ENCODE measurements at places on chromosomes 5 and 9. TPM values are rescaled to one million over a fixed set of nuclear protein-coding genes. Genes with fewer than 3 reads are reported as not detected.

- no peaks in the 10 kb centered on the region for H3K4me1 ChIP-seq
- H3K4me3 ChIP-seq: no peak overlapping the region
Measured at GRCh38 chr9:134989206-134990065, 71.7 kb upstream of the FCN1 start.

DNA sequence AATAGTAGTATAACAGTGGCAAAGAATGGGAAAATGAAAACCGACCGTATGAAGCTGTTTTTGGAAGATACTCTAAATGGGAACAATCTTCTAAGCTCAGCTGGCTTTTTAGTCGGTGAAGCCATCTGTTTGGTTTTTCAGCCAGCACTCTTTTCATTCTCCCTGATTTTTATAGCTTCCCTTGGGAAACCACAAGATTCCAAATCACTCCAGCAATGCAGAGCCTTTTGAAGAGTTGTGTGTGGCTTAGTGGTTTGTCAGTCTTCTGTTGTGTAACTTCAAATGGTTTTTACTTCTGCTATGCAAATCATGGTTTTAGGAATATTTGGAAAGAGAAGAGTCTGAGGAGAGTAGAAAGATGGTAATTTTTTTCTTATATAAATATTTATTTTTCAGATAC, 180.7 kb downstream of the KDM4C start:
- H3K36me3 ChIP-seq: no peaks in the 10 kb centered on the region
- no peaks in the 10 kb centered on the region for H3K27me3 ChIP-seq
- peaks cover 18% of the 10 kb centered on the region for H3K4me1 ChIP-seq
- peak overlapping the region; percentile 20 for H3K27ac ChIP-seq
- H3K4me3 ChIP-seq: no peak overlapping the region
- DNase-seq: peak; percentile 74

- no peaks in the 10 kb centered on the region for H3K4me1 ChIP-seq
- no peak overlapping the region for H3K27ac ChIP-seq
- DNase-seq: no peak
- H3K36me3 ChIP-seq: no peaks in the 10 kb centered on the region
Measured at GRCh38 chr5:158351485-158352125, 492.7 kb upstream of the CLINT1 start.

The LECT2 gene
- not detected for total RNA-seq

- H3K4me3 ChIP-seq: no peak overlapping the region
- no peaks in the 10 kb centered on the region for H3K27me3 ChIP-seq
- H3K4me1 ChIP-seq: no peaks in the 10 kb centered on the region
- DNase-seq: no peak
- no peak overlapping the region for H3K27ac ChIP-seq
Measured at GRCh38 chr9:135821116-135821515, 86.2 kb downstream of the CAMSAP1 start.

DNA sequence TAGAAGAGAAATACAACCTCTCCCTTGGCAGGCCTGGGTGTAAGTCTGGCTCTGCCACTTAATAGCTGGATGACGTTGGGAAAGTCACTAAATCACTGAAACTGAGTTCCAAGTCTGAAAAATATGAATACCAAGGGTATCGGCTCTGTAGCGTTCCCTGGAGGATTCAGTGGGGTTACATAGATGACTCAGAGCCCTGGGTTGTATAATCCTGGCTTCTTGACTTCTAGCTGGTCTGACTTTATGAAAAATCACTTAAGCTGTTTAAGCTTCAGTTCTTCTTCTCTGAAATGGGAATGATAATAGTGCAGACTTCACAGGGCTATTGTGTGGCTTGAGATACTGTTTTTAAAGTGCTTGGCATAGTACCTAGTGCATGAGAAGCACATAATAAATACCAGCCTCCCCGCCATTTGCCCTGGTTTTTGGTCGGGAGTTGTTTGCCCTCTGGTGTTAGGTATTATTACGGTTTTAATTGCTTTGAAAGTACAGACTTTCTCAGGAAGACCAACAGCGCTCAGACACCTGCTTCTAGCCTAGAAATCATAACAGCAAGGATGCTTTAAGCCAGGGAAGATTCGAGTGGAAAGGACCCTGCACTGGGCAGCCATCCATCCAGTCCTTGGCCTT, 43.0 kb downstream of the CYFIP2 start:
- no peak overlapping the region for H3K27ac ChIP-seq
- H3K36me3 ChIP-seq: no peaks in the 10 kb centered on the region
- no peak overlapping the region for H3K4me3 ChIP-seq
- peak; percentile 30 for DNase-seq
- H3K27me3 ChIP-seq: no peaks in the 10 kb centered on the region
- no peaks in the 10 kb centered on the region for H3K4me1 ChIP-seq

GRCh38 chr5:10747678-10748622, 13.1 kb downstream of the DAP start:
- peaks cover 98% of the 10 kb centered on the region for H3K36me3 ChIP-seq
- H3K27me3 ChIP-seq: no peaks in the 10 kb centered on the region
- no peak for DNase-seq
- H3K4me3 ChIP-seq: no peak overlapping the region
- no peaks in the 10 kb centered on the region for H3K4me1 ChIP-seq

Measured in PC-3 (cell line).